Fibroblast of skin of scalp (primary cell): ENCODE measurements at places on chromosomes 3 and 15.

- DNase-seq: peak; percentile 96
Observed at GRCh38 chr15:82985688-82986441, at the start of gene RAMAC. Gene RAMAC (plus strand): TSS chr15:82986210. CDS start chr15:82989019, 2,809 bp downstream.

- no peak for DNase-seq
Observed at GRCh38 chr3:135069406-135069805, 274.3 kb downstream of the EPHB1 start.

DNA sequence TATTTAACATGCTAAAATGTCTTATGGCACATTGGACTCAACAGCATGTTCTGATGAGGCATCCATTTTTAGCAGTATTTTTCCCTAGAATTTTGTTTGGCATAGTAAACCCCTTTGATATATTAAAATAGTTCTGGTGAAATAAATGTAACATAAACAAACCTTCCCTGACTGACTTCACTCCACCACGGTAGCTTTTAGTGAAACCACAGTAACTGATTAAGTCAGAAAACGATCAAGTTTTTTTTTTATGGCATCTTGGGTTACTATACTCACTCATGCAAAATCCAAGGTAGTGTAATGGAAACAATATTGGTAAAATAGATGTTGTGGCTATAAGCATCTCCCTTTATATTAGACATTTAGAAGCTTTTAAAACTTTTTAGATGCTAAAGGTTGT lies 2.8 kb downstream of the SERP1 start:
- DNase-seq: no peak

DNA sequence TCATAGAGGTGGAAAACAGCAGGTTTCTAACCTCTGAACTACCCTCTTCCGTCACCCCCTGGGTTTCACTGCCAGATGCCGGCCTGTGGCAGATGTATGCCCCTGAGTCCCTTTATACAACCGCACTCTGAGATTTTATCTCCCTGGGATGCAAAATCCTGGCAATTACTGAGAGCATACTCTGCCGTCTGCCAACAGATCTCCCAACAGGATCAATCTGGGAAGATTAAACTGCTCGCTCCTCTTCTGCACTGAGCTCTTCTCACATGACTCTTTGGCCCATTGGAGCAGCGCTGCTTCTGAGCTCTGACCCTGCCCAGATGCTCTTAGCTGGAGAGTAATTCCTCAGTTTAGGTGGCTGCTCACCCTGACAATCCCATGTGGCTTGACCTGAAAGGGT lies 133.2 kb downstream of the LIPC start:
- DNase-seq: no peak

DNA sequence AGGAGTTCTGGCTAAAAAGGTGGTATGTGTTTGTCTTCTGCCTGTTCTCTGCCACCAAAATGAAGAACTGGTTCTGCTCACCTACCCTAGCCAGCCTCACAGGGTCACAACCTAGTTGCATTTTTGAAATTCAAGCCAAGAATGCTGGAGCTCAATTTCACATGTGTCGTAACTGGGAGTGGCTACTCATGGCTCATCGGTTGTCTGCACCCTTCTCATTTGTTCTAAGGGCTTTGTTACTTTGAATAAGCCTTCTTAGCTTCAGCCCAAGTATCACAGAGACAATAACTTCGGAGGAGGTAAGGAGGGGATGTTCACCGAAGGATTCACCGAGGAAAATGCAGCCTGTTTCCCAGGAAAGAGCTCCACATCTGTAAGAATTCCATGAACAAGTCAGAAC lies 134.3 kb upstream of the RARB start:
- no peak for DNase-seq

- DNase-seq: no peak
Observed at GRCh38 chr3:155785662-155786295, 20.3 kb downstream of the C3orf33 start.

GRCh38 chr15:67446449-67446848 lies 74.5 kb upstream of the C15orf61 start:
- no peak for DNase-seq

- DNase-seq: no peak
Observed at GRCh38 chr3:125172346-125172745, 40.2 kb downstream of the SLC12A8 start.

- DNase-seq: no peak
Observed at GRCh38 chr3:149366941-149367840, 10.3 kb downstream of the TM4SF1 start.

DNA sequence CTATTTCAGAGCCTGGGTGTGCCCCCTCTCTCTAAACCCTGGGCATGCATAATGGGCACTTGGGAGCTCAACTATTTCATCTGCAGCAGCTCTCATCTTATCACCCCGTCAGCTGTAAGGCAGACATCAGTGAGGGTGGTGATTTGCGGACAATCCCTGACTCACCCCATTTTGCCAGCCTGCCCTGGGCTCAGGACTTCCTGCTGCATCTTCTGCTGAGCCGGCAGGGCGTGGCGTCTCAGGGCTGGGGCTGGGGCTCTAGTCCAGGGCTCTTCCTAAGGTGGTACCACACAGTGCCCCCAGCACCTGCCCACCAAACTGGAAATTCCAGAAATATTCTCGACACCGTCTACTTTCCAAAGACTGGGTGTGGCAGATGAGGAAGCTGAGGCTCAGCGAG lies 925 bp upstream of the PSTPIP1 start:
- DNase-seq: no peak

DNA sequence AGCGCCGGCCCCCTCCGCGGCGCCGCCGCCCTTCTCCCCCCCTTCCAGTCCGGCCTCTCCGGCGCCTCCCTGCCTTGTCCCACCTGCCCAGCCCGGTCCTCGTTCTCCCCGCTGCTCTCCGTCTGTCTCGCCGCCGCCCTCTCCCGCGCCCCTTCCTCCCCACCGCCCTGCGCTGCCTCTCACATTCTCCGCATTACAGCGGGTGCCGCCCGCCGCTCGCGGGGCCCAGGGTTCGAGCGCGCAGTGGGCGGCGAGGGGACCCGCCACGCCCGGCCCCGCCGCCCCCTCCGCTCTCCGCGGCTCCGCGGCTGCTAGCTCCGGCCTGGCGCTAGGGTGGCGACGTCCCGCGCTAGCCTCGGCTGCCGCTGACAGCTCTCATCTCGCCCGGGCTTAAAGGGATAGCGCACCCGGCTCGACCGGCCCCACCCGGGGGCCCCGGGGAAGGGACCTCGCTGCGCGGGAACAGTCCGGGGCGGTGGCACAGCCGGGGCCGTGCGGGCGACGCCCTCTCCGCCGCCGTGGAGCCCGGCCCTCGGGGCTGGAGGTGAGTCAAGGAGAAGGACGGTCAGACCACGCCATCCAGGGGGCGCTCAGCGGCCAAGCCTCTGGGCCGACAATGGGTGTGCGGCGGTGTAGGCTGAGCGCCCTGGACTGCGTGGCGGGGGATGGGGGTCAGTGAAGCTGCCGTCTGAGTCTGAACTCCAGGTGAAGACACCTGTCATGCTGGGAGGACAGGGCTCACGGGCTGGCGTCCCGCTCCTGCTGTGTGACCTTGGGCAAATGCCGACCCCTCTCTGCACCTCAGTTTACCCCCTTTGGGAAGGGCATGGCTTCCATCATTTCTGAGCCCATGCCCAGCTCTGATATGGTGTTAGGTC lies 187.4 kb upstream of the LINGO1 start:
- no peak for DNase-seq

GRCh38 chr15:27124287-27124871 lies 153.4 kb downstream of the GABRG3 start:
- no peak for DNase-seq

GRCh38 chr15:99042892-99043291 lies 35.3 kb upstream of the PGPEP1L start:
- peak; percentile 50 for DNase-seq

GRCh38 chr15:87827131-87827530 lies 429.4 kb downstream of the NTRK3 start:
- peak; percentile 33 for DNase-seq

DNA sequence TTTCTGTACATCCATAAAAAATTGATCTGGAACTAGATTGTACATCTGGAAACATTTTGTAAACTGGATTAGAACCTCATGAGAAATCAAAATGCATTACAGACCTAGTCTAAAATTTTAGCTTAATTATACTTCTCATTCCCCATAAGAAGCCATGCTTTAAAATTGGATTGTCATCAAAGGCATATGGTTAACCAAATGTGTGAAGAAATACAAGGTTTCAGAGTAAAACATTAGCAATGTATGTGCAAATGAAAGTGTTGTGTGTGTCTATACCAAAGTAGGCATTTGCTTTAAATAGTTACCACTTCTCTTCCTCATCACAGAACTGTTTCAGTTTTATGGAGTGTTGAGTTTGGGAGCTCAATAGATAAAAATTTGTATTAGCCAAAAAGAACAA lies 968.7 kb downstream of the EPHA3 start:
- no peak for DNase-seq

DNA sequence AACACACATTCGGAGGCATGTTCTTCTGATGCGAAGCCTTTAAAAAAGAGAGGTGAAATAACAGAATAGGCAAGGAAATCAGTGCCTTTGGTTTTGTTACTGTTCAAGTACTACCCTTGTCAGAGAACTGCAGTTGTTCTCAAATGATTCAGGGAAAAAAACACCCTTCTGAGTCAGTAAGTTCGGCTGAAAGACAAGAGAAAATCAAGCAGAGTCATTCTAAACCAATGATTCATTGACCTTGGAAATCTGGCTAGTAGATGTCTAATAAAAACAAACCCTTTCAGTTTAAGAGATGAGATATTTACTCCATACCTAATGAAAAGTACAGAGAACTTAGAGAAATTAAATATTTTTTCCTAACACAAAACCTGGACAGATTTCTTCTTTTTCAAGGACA lies 72.7 kb upstream of the ABI3BP start:
- DNase-seq: peak; percentile 92

DNA sequence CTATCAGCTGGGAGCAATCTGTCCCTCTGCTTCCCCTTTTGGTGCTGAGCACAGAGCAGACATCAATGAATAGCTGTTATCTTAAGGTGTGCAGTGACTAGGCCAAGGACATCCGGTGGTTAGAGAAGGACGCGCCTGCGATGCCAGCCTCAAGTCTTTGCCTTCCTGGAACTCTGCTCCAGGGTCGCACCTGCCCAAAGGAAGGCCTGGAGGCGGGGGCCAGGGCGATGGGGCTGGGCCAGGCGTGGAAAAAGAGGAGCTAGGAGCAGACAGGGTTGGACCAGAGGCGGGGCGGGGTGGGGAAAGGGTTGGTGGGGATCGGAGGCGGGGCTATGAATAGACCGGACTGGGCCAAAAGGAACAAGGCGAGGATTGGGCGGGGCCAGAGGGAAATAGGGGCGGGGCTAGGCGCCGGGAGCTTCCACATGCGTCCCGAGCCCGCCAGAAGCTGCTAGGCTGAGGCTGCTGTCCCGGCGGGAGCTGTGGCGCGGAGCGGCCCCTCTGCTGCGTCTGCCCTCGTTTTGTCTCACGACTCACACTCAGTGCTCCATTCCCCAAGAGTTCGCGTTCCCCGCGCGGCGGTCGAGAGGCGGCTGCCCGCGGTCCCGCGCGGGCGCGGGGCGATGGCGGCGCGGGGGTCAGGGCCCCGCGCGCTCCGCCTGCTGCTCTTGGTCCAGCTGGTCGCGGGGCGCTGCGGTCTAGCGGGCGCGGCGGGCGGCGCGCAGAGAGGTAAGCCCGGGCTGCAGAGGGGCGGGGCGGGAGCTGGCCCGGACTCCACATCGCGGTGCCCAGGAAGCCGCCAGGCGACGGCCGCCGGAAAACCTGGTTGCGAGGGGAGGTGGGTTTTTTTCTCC lies at the start of gene CHRNA5:
Gene CHRNA5 (plus strand): TSS at position 424 of the 854 bp plus-strand sequence. CDS start 200 bp downstream, at position 624.
- DNase-seq: peak; percentile 81

GRCh38 chr3:111517801-111518200 lies 24.2 kb upstream of the CD96 start:
- no peak for DNase-seq

GRCh38 chr15:38084289-38084688 lies 149.8 kb downstream of the TMCO5A start:
- no peak for DNase-seq

- no peak for DNase-seq
Observed at GRCh38 chr3:190902292-190902691, 39.8 kb upstream of the GMNC start.

DNA sequence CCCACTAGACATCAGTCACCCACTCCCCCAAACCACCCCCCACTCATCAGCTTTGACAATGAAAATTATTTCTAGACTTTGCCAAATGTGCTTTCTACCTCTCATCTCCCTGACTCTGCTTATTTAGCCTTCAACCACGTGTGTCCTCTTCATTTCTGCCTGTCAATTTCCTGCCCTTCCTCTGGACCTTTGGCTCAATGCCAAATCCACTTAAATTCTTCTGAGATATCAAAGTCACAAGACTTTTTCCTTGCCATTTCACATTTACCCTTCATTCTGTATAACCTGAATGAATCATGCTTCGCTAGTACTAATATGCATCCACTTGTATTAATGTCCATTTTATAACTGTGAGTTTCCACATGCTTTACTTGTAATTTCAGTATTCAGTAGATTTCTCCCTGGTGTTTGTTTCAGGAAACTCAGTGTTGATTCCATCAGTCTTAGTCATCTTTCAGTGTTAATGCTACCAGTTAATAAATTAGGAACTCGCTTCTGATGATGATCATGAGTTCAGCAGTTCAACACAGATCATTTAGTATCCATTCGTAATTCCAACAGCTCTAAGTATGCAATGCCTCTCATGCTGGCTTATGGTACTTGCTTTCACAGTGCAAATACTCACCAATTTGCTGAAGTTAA lies 128.2 kb upstream of the OSTN start:
- DNase-seq: no peak

DNA sequence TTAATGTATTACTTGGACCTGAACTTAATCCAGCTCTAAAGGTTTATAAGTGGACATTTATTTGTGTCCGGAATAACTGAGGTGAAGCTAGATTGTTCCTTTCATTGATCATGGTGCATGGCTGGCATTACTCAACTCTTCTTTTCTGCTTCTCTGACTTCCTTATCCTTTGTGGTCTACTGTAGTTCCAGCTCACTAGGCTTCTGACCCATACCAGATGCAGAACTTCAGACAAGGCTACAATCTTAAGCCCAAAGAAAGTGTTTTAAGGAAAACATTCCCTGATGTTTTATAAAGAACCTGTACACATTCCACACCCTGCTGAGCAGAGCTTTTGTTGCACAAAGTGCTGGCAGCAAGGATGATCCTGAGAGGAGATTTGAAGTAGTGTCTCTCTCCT lies 250.8 kb upstream of the TGFBR2 start:
- DNase-seq: no peak

DNA sequence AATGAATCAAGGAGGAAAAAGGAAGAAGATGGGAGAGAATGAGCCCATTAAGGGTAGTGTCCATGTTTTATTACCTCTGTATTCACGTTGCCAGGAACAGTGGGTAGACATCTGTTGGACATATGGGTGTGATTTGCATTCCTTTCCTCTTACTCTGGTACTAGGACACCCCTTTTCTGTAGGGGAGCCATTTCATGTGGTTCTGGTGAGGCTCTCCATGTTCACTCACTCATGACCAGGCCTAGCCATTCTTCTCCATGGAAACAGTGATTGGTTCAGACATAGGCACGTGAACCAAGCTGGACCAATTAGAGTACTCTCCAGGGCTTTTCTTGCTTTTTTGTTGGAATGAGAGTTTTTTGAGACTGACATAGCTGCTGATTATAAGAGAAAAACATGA lies 39.6 kb upstream of the PDCD6IP start:
- no peak for DNase-seq

DNA sequence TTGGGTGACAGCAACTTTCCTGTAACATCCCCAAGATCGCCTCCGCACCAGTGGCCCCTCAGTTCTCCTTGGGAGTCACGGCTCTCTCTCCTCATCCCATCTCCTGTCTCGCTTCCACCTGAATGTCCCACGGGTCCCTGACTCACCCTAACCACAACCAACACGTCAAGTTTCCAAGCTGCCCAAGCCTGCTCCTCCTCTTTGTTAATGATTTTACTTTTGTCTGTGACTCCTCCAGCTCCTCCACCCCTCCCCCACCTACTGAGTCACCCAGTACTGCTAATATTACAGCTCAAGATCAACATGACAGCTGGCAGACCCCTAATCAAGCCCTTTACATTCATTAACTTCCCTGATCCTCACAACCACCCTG lies 39.3 kb downstream of the BDH1 start:
- peak; percentile 88 for DNase-seq
